ENCODE measurements at places on chromosomes 16 and 17.

GRCh38 chr16:11797957-11798299 lies 870 bp upstream of the ZC3H7A start:
- DNase-seq = no peak

DNA sequence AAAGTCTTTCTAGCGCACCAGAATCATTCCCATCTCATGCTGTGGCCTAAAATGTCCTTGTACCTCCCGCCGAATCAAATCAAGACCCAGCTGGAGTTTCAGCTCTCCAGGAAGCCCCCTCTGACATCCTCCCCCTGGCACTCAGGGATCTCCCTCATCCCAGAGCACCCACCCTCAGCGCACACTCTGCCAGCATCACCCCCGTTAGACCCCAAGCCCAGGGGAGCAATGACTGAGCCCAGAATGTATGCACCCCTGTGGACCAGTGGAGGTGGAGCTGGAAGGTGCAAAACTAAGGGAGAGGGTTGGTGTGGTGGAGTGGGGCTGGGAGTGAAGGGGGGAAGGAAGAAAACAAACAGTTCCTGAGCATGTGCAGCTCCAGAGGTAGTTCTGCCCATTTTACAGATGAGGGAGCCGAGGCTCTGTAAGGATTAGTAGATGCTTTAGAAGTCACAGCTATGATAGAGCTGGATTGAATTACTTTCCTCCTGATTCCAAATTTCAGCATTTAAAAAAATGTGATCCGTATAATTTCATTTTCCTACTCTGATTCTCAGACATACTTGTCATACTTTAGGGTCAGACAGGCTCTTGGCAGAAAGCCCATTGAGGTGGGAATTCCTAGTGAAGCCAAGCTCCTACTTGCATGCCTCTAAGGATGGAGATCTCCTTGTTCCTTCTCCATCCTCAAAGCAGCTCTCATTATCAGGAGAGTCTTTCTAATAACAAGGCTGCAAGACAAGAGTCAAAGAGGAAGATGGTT lies 242.7 kb downstream of the KATNIP start:
- no peak for DNase-seq

DNA sequence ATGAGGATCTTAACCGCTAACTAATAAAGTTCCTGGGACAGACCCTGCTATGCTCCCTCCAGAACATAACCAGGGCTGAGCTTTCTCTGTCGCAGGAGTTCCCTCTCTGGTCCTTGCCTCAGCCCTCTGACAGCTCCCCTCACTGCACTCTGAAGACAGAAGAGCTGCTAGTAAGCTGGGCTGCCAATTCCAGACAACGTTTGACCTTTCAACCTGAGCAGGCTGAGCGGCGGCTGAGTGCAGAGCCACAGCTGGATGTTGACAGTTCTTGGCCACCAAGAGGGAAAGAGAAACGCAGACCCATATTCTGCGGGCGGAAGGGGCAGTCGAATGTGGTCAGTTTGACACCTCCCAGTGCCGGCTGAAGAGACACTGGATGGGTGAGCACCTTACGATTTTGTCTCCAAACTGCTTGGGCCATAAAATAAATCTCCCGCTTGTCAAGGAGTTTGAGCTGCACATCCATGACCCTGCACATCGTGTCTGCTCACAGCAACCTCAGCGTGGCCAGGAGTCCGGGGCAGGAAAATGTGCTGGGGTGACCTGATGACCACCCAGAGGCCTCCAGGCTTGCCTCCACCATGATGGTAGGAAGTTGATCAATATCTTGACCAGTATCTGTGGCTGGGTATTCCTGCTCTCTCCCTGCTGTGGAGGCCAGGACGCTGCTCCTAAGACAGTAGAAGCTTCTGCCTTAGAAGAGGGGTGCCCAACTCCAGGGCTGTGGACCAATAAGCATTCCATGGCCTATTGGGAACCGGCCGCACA lies 209.2 kb downstream of the PARN start:
- no peak for DNase-seq

- no peak for DNase-seq
Observed at GRCh38 chr16:3793161-3793576, 75.8 kb upstream of the TRAP1 start.

GRCh38 chr16:88264641-88265285 lies 118.0 kb upstream of the ZNF469 start:
- no peak for DNase-seq

DNA sequence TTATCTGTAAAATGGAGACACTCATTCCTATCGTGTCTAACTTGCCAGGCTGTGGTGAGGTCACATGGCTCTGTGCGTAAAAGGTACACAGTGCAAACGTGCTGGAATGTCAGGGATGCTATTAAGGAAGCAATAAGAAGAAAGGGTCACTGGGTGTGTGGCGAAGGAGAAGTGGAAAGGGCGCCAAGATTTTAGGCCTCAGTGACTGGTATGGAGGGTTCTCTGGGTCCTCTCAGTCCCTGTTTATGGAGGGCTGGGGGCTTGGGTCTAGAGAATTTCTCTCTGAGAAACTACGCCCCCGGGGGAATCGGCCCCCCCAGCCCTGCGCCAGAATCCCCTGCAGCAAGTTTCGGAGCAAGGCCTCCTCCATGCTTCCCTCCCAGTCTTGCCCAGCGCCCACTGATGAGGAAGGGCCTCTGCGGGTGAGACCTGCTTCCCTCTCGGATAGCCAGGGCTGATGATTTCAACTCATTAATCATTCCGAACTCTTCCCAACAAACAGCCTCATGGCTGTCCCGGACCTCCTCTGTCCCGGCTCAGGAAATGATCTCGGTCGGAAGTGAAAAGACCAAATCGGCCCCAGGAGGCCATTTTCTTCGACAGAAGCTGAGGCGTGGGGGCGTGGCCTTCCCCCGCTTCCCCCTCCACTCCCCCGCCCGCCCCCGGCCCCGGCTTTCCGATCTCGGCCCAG lies 1.2 kb upstream of the HEXIM1 start:
- DNase-seq = no peak

DNA sequence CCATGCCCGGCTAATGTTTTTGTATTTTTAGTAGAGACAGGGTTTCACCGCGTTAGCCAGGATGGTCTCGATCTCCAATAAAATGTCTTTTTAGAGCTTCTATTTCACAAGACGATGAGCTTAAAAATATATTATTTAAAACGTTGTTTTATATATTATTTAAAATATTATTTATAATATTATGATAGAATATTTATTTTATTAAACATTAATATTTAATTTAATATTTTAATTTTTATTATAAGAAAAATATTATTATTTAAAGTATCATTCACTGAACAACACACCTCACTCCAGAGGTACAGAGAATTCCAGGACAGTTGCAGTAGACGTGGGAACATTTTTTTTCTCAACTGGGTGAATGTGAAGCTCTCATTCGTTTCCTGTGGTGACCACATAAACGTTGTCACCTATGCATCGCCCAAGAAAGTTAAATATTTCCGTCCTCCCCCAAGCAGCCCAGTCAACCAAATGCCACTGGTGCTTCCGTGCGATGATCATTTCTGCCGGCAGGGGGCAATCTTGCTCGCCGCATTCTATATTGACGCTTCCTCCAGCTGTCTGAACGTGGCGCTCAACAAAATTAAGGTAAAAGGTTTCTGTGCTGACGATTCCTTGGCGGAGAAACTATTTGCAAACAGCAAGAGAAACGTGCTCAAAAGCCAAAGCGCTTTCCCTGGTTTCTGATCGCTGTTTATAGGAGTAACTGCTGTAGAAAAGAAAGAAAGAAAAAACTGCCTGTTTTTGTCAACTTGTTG lies 41.7 kb upstream of the PRSS54 start:
- peak; percentile 58 for DNase-seq

DNA sequence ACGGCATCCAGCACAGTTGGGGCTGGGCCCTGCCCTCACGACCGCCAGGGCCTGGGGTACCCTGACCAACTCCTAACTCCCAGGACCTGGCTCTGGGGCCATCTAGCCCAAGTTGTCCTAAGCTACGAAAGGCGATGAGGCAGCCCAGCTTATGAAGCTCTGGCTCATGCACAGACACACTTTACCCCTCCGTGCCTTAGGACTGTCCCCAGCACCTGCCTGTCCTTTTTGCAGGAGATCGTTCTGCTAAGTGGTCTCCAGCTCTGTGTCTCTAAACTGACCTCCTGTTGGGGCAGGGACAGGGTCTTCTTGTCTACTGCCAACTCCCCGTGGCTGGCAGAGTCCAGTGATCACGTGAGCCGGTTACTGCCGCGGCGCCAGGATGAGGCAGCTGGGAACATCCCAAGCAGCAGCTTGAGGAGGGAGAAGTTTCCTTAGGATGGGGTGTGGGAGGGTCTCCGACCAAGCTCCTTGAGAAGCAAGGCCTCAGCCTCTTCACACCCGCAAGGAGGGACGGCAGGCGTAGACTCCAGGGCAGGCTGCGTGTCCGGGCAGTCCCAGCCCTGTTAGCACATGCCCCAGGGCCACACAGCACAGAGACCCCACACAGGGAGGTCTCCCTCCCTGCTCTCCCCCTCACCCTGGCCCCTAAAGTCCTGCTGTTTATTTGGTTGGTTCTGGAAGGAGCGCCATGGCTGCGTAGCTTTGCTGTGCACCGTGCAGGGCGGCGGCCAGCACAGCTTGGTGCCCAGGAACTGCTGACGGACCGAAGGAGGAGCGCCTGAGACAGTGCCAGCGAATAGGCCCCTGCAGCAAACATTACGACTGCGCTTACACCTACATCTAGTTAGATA lies 16.4 kb upstream of the METRNL start:
- DNase-seq = no peak

GRCh38 chr16:46650254-46650623 lies 29.1 kb upstream of the SHCBP1 start:
- no peak for DNase-seq

DNA sequence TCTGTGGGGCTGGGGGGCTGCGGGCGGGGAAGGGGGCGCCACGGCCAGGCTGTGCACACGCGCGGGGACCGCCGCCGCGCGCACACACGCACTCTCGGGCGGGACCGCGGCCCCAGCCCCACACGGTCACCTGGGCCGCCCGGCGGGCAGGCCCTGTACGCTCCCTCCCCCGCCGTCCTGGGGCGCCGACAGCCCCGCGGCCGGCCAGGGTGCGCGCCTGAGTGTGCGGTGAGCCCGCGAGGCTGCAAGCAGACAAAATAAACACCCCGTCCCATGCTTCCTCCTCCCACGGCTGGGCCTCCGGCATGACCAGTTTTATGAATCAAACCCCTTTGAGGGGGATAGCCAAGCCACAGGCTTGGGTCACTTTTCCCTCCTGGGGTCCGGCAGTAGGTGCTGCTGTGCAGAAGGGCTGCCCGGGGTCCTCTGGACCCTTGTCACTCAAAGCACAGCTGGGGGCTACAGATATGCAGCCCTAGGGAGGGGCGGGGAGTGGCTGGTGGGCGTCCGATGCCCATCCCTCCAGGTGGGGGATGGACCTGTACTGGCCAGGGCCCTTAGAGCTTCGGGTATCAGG lies 441 bp downstream of the VASN start:
- DNase-seq = no peak

DNA sequence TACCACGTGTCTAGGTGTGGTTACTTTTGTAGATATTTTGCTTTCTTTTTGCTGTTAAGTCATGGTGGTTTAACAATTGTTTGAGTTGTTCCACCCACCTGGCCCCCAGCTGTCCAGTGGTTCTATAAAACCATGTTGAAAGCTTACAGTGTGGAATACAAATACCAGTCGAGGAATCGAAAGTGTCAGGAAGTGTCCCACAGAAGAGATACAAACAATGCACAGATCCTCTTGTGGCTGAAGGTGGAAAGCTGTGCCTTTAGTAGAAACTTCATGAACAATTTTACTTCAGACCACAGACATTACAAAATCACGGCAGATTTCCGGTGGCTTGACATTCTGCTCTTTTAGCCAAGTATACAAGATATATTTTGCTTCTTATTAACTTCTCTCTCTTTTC lies 782.4 kb upstream of the SOX9 start:
- DNase-seq = no peak

GRCh38 chr16:86953631-86954391 lies 363.4 kb downstream of the C16orf95 start:
- DNase-seq = no peak

DNA sequence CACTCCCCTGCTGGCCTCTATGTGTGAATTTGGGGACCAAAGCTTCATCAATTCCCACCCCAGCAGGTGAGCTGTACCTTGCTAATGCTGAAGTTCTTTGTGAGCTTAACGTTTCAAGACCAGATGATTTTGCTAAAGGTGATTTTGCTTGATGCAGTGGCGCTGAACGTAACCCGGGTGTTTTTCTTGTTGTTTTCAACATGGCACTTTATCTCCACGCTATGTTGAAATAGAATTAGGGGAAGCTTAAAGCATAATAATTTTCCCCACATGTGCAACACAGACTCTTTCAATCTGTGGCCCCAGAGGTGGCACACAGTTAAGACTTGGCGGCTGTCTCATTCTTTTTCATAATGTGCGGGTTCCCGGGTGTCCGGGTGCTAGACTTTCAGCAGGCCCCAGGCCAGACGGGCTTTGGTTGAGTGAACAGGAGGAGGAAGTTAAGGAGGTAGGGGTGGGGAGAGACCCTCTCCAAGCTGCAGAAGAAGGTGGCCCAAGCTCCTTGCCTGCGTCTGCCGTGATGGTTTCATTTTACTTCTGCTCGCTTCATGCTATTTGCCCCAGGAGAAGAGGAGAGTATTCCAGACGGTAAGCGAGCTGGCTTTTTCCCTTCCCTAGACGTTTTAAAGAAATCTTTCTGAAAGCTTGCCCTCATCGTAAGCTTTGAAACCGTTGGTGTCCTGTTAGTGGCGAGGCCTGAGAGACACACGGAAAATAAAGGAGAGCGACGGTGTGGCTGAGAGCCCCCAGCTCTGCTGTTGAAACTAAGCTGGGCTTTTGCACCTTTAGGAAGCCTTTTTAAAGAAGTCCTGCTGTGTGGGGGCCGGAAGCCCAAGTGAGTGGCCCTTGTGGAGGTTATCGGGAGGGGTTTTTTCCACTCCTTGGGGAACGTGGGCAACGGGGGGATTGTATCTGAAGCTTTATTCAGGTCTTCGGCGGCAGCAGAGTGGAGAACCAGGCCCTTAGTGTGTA lies 4.2 kb downstream of the FOXC2 start:
- DNase-seq = no peak

- DNase-seq = no peak
Observed at GRCh38 chr16:88526008-88526905, 43.9 kb upstream of the ZC3H18 start.

DNA sequence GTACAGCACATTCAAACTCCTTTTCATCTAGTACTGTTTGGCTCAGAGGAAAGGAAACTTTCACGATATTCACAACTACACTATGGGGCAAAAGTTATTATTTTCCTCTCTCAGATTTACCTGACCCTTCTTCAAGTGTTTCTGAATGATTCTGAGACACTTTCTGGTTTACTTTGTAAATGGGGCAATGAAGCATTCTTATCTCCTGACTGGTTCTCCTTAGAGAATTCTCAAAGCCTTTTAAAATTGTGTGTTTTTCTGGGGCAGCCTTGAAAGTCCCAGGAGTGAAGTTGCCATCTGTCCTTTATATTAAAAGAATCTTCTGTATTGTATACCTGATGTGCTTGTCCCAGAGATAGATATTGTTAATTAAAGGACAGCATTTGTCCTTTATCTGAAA lies 264.9 kb downstream of the FTO start:
- no peak for DNase-seq

DNA sequence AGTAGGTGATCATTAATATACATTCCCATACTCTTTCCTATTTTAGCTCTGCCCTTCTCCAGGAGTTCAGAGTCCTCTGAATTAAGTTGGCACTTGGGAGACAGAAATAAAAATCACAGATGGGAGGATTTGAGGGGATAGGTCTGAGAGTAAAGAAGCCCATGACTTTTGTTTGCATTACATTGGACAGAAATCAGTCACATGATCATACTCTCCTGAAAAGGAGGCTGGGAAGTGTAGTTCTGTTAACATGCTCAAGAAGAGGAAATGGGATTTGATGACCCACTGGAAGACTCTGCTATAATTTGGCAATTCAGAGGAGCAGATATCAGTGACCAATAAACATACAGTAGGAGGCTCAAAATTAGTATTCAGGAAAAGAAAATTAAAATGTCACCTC lies 674.9 kb upstream of the C16orf82 start:
- DNase-seq = no peak

GRCh38 chr16:79618692-79619050 lies 18.1 kb upstream of the MAF start:
- no peak for DNase-seq

Measured in NCI-H1930 (cell line).